ENCODE measurements at places on chromosomes 1 and 21.

- DNase-seq, result no peak
These were observed 51.3 kb downstream of the DNAJC6 start for GRCh38 chr1:65360648-65361047.

- DNase-seq, result no peak
These were observed 4.2 kb upstream of the C1orf174 start for GRCh38 chr1:3904006-3904842.

DNA sequence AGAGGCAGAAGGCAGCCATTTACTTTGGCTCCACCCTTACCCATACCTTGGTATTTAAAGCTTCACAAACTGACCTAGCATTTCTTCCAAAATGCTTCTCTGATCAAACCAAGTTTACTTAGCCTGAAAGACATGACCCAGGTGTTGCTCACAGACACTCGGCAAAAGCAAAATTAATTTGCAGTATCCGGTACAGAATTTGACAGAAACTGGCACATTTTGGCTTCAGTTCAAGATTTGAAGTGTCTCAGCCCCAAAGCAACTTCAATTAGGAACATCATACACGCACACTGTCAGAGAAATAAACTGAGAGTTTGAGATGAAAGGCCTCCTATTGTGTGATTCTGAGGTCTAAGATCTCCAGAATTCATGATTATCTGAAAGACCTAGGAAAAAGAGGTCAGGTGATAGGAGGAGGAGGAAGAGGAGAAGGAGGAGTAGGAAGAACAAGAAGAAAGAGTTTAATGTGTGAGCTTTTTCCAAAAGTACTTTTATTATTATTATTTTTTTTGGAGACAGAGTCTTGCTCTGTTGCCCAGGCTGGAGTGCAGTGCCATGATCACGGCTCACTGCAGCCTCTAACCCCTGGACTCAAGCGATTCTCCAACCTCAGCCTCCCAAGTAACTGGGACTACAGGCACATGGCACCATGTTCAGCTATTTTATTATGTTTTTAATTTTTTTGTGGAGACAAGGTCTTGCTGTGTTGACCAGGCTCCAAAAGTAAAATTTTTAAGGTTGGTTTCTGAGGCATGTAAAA, 143.6 kb downstream of the SLC45A1 start:
- DNase-seq, result no peak

GRCh38 chr1:15958793-15959192, 17.1 kb downstream of the ZBTB17 start:
- no peak for DNase-seq

DNA sequence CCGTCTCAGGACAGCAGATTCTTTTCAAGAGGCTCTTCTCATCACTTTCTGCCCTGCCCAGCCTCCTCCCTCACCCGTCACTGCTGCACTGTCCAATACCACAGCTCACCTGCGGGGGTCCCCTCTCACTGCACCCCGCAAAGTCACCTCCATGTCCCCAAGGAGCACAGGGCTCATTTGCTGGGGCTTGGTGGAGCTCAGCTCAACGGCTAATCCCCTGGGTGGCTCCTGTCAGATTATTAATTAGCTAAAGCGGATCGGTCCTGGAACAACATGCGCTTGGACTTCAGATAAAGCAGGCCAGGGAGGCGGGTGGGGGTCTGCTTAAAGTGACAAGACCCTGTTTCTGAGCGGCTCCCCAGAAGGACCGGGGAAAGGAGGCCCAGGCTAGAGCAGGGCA, 43.1 kb downstream of the CASZ1 start:
- DNase-seq, result no peak

DNA sequence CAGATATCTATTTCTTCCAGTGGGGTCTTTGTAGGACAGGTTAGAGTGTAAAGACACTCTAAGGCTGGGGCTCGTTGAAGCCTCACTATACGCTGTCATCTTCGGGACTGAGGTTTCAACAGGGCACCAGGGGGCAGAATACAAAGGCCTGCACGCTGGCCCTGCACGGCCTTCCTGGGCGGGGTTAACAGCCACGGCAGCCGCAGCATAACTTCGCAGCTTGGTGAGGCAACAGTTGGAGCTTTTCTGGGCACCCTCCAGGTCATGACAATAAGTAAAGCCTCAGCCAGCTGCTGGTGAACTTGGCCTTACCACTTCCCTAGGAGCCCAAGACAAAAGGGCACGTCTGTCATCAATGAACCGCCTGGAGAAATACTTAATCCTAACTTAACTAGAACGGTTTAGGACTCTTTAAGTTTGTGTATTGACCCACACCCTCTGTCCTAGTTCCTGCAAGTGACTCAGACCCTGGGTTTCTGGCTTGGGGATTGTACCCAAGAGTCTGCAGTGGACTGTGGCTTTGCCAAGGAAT, 2.3 kb upstream of the RUNX1 start:
- peak; percentile 85 for DNase-seq

GRCh38 chr1:17239420-17239819, 9.5 kb upstream of the PADI3 start:
- DNase-seq, result peak; percentile 96

DNA sequence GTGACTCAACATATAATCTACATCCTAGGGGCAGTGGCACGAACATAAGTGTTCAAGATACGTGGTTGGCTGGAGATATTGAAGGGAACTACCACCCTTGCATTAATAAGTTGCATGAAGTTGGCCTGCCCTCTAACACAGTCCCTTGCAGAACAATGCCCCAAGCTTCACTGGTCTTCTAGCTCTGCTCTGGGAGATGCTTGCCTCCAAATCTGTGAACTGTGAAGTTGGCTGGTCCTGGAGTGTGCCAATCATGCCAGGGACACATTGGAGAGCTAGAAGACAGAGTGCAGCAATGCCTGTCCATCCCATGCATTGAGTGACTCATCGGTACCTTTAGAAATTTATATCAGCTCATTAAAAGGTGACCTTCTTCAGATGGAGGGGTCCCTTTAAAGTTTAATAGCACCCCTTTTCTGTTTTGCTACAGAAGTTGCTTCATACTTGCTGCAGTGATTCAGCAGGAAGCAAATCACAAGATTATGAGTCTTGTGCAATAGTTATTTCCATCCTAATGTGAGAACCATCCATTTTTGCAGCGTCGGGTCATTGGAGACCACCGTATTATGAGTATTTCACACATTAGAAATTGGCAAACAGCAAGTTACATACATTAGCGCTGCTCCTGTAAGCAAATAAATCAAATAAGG, 55.2 kb upstream of the KAZN start:
- no peak for DNase-seq

DNA sequence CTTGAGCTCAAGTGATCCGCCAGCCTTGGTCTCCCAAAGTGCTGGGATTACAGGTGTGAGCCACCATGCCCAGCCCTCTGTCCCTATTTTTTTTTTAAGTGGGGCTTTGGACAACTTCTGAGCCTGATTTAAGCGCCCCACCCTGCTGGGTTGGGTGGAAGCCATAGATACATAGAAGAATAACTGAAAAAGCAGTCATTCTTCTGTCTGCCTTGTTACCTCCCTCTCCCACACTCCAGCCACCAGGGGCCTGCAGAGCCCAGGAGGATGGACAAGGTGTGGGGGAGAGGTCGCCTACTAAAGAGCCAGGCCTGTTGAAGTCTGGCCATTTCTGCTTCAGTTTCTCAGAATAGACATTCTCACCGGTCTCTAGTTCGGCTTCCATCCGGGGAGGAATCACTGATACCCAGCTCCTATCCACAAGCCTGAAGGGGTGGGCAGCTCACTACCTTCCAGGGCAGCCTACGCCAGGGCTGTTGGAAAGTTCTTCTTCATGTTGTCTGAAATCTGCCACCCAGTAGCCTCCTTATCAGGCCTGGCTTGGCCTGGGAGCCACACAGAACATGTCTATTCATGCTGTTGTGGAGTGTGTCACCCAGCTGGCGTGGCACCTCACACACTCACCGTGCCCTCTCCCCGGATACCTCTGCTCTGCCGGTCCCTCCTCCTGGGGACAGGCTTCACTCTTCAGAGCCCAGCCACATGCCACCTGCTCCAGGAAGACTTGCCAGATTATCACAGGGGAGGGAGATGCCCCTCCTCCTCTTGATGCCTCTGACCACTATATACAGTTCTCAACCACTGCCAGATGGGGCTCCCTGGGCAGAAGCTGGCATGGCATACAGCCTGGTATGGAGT, 27.7 kb downstream of the KNCN start:
- no peak for DNase-seq

- peak; percentile 78 for DNase-seq
These were observed 36.8 kb upstream of the RUNX3 start for GRCh38 chr1:24966724-24967346.

DNA sequence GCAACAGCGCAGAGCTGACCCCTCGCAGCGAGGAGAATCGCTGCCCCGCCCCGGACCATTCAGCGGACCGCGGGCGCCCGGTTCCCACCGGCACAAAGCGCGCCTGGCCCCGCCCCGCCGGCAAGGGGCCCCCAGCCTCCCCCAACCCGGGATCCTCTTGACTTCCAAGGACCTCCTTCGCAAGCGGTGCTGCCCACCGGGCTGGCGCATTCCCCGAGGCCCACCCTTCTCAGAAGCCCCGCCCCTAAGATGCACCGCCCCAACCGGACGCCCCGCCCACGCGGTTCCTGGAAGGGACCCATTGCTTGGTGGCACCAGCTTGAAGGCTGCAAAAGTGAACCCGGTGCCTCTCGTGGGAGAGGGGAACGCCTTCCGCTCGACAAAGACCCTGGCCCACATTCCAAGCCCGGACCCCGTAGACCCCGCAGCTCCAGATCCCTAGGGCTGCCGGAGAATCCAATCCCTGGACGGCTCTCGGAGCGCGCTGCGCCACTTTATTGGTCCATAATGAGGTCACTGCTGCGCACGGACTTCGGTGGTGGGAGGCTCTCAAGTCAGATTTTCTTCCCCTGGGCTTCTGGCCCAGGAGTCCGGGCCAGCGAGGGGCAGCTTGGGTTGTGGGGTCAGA, 2.0 kb downstream of the HES3 start:
- DNase-seq, result no peak

DNA sequence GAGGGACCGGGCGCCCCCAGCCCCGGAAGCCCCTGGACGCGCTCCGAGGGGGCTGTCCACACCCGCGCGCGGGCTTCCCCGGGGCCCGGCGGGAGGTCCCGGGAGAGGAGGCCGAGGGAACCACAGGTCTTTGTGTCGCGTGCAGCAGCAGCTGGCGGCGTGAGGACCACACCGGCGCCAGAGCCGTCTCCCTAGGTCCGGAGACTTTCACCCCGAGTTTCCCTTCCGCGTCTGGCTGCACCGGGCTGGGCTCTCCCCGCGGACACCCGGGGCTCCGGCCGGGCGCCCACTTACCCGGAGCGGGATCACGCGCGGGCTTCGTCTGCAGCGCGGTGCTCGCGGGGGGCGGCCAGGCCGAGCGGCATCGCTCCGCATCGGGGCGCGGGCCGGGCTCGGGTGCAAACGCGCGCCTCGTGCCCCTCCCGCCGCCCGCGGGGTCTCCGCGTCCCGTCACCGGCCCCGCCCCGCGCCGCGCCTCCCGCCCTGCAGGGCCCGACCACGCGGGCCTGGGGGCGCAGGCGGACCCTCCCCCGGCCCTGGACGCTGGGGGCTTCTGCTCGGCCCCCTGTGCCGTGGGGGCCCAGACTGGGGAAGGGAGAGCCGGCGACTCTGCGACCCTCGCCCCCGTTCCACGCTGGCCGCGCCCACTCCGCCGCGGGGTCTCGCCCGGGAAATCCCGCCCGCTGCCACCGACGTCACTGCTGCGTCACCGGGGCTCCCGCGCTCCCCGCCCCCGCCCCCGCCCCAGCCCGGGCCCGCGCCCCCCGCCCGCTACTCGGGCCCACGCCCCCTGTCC, at the start of gene GNG4:
GNG4 (minus strand) TSS at position 417 of the 796 bp plus-strand sequence. CDS start 65,946 bp downstream, outside the sequence.
- DNase-seq, result no peak

DNA sequence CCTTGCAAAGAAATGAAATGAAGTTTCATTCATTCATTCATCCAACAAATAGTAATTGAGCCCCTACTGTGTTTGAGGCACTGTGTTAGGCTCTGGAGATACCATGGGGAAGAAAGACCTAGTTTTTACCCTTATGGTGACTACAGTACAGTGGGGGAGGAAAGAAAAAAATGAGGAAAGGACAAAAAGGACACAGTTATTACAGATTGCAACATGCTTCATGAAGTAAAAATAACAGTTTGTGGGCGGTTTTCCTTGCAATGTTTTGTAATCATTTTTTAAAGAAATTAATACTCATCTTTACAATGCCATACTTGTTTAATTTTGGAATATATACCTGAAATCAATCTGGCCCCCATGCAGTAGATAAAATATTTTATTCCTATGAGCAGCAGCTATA, 120.3 kb downstream of the TM2D1 start:
- DNase-seq, result no peak

GRCh38 chr1:64404202-64404601, 65.7 kb upstream of the CACHD1 start:
- no peak for DNase-seq

DNA sequence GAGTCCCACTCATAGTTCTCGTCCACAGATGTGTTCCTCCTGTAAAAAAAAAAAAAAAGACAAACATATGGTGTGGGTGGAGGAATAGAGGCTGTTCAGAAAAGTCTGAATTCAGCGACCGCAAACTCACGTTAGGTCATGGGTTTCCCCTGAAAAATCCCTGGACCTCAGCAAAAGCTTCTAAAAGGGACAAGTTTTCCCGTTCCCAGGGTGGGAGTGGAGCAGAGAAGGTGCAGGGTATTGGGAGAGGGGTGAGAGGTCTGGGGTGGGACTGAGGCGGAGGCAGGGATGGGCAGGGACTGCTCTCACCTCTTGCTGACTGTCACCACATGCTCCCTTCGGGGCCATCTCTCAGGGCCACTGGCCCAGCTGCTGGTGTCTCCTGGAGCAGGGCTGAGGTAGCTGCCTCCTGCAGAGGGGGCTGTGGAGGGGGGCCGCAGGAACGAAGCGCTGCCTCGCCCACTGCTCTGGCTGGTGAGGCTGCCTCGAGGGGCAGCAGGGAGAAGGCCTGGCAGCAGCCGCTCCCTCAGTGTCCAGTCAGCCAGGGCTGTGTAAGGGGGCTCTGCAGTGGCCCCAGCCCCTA, 2.6 kb upstream of the TAGLN2 start:
- no peak for DNase-seq

DNA sequence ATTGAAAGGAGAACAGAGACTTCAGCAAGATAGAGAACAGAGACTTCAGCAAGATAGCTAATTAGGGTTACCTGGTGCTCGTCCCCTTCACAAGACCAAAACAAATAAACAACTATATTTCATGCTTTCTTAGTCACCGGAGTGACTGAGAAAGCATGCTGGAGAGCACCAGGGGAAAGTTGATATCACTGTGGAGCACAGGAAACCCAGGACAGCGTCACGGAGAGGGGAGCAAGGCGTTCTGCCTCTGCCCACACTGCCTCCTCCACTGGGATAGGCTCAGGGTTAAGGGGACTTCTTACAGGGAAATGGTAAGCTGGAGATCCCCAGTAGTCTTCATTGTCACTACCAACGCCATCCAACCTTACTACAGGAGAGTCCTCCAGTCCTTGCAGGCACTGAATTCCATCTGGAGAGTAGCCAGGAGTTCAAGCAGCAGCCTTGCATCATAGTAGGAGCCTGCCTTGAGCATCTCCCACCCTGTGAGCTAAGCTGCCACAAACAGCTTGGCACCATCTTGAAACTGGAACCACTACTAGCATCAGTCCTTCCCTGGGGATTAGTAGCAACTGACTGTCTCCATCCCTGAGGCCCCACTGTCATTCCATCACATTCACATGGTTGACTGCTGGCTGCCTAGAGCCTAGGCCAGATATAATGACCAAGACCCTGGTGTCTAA, 239.4 kb downstream of the PLPP3 start:
- no peak for DNase-seq

GRCh38 chr1:34444516-34444915, 267.8 kb downstream of the C1orf94 start:
- no peak for DNase-seq
